ENCODE measurements at places on chromosomes 16 and 17.

- DNase-seq, result no peak
Observed at GRCh38 chr17:76948726-76949342, 80.6 kb downstream of the MGAT5B start.

- DNase-seq, result no peak
Observed at GRCh38 chr16:88298181-88298832, 84.5 kb upstream of the ZNF469 start.

DNA sequence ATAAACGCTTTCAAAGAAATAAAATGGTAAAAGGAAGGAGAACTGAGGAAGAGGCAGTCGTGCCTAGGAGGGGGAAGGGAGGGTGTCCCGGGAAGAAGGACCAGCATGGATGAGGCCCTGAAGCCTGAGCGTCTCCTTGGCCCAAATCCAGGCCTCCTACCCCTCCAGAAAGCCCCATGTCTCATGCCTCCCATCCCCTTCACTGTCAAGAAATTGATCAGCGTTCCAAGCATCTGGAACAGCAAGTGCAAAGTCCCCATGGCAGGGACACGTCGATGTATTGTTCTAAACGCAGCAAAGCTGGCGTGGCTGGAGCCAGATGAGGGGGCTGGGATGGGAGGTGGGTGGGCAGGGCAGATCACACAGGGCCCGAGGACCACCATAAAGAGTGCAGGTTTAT is 22.6 kb downstream of the SEC14L5 start:
- no peak for DNase-seq

DNA sequence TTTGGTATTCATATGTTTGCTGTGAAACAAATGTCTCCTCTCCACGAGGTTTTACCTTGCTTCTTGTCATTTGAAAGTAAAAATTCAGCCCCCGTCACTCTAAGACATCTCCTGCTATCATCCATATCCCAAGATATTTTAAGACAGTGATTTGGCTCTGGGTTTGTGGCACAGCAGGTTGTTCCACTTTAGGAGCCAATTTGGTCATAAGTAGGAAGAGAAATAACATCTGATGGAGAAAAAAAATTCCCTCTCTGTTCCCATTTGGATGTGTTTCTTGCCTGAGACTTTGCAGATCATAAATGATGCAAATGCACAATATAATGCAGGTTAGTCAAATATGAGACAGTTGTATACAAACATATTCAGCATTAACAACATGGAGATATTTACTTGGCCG is 309.5 kb downstream of the CDH8 start:
- DNase-seq, result no peak

- no peak for DNase-seq
Observed at GRCh38 chr16:84220851-84221250, 19.0 kb downstream of the KCNG4 start.

DNA sequence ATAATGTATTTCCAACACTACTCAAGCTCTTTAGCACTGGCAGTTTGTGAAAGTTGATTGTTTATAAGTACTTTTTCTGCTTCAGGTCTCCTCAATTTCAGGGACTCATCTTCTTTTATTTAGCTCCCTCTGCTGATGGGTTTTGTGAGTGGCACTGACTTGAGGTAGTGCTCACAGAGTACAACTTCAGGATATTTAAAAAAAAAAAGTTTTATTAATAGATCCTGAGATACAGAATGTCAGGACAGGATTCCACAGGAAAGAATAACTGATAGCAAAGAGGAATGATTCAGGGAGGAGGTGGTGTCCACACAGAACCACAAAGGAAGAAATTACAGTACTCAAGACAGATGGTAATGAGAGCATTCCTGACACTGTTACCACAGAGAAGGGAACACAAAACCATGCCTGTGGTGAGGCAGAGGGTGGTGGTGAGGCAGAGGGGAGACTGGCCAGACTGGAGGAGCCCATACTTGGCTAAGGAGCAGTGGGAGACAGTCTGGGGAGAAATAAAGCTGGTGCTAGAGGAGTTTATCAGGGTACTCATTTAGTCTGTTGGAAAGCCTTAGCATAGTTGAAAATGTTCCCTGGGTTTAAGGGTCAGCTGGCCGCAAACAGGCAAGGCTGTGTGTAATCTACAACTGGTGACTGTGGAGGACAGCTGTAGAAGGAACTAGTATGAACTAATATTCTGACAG is 63.7 kb downstream of the SPAG9 start:
- DNase-seq, result peak; percentile 57
